ENCODE measurements at places on chromosomes 11 and 22.

DNA sequence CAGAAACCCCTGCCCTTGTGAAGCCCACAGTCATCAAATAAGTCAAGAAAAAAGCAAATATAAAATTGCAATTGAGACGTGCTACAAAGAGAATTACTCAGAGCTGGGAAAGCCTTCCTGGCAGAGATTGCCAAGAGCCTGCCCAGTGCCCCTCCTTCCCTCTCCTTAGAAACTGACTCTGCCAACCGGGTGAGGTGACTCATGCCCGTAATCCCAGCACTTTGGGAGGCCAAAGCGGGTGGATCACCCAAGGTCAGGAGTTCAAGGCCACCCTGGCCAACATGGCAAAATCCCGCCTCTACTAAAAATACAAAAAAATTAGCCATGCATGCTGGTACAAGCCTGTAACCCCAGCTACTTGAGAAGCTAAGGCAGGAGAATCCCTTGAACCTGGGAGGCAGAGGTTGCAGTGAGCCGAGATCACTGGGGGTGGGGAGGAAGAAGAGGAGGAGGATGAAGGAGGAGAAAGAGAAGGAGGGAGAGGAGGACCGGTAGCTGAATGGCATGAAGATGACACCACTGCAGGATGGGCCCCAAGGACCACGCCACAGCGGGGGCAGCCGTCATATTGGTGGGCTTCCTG is 76.1 kb upstream of the RTL6 start:
- no peak for DNase-seq

- DNase-seq: no peak
Measured at GRCh38 chr11:65377777-65378176, 4.7 kb downstream of the SLC25A45 start.

GRCh38 chr11:65403607-65404121 is 17.2 kb downstream of the FRMD8 start:
- no peak for DNase-seq

- DNase-seq: no peak
Measured at GRCh38 chr22:47190957-47191670, 428.7 kb downstream of the TBC1D22A start.

All from NCI-H2081 treated with DMSO at 0.1 percent for 48 hours (cell line).